KBM-7 (cell line): ENCODE measurements at places on chromosomes 11 and 22.
A peak's percentile ranks its signal among the peaks of the same experiment; 100 is the strongest.

- DNase-seq: peak; percentile 54
These were observed 9.8 kb downstream of the TRAF6 start for GRCh38 chr11:36500315-36500721.

DNA sequence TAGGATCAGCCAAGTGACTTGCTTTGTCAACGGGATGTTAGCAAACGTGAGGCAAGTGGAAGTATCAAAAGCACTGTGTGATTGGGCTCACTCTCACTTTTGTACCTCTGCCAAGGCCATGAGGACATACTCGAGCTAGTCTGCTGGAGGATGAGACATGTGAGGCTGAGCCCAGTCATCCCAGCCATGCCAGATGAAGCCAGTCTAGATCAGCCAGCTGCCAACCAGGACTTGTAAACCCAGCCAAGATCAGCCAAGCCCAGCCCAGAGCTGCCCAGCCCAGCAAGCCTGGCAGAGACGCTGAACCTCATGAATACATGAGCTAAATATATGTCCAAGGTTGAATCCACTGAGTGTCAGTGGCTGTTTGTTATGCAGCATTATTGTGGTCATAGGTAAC lies 369.7 kb downstream of the MN1 start:
- no peak for DNase-seq

DNA sequence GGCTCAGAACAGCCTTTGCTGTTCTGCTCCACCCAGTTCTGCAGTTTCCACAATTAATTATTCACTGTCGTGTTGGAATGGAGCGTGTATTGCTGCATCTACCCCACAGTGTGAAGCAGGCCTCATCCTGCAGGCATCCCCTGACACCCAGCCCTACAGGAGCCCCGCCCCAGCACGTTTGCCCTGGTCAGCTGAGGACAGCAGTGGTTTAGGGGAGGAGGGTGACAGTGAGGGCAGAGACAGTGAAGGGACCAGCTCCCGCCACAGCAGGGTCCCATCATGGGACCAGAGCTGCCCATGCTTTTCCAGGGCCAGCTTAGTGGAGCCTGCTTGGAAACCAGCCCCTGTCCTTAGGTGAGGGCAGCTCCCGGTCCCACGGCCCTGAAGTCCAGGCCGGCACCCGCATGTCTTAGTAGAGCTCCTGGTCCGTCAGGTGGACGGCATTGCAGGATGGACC lies 273.0 kb downstream of the TBC1D22A start:
- no peak for DNase-seq

- DNase-seq: no peak
These were observed 5.3 kb downstream of the NCAM1 start for GRCh38 chr11:112966561-112966960.

DNA sequence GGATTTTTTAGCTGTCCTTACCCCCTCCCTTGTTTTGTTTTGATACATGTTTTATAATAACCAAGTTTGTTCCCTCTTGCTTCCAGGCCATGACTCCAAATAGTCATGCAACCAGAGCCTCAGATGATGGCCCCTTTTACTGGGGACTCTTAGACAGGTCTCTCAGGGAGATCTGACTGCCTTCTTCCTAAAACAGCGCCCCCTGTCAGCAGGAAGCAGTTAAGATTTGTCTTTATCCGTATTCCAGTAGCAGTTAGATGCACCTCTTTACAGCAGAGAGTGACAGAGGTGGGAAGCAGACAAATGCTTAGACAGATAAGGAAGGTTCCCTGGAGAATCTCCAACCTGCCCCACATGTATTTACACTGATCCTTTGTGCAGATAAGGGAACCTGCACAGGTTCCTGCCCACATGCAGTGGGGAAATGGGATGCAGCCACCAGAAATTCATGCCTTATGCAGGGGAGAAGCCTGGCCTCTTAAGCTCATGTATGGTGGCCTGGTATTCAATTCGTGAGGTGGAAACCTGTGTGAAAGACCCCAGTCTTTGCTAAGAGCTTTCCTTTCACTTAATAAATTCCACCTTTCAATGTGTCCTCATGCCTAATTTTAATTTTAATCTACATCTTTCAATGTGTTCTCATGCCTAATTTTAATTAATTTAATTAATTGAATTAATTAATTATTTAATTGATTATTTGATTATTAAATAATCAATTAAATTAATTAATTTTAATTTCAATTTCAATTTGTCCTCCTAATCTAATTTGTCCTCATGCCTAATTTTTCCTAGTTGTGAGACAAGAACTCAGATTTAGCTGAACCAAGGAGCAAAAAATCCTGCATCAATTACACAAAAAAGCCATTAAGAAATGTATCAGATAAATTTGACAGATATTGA lies 11.5 kb upstream of the GLYAT start:
- no peak for DNase-seq

GRCh38 chr11:90391756-90392155 lies 168.9 kb upstream of the CHORDC1 start:
- no peak for DNase-seq

GRCh38 chr22:24594569-24595120 lies 1.8 kb upstream of the LRRC75B start:
- DNase-seq: no peak

GRCh38 chr11:112514011-112514740 lies 253.5 kb upstream of the PLET1 start:
- DNase-seq: no peak

GRCh38 chr11:133362916-133363315 lies 169.4 kb downstream of the OPCML start:
- DNase-seq: no peak

GRCh38 chr11:133887692-133888332 lies 42.5 kb upstream of the SPATA19 start:
- no peak for DNase-seq

GRCh38 chr22:35582861-35583670 lies 34.1 kb downstream of the MB start:
- DNase-seq: peak; percentile 79

GRCh38 chr11:10494636-10495463 lies 39.8 kb downstream of the AMPD3 start:
- DNase-seq: no peak

- DNase-seq: no peak
These were observed 71.2 kb downstream of the PIWIL4 start for GRCh38 chr11:94638301-94638901.

DNA sequence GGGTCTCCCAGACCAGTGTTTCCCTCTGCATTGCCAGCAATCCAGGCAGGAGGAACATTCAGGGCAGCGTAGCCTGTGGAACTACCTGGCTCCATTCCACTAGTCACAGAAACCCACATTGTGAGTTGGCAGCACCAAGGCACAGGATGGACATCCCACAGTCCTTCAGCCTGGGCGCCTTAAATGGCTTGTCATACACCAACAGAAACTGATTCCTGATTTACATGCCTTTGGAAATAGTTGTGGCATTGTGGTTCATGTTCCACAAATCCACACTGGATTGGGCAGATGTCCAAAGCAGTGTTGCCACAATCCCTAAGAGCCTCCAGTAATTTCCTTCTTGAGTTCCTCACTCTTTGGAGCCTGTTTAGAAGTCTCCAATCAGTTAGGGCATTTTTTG lies 225.6 kb downstream of the BLID start:
- DNase-seq: no peak

DNA sequence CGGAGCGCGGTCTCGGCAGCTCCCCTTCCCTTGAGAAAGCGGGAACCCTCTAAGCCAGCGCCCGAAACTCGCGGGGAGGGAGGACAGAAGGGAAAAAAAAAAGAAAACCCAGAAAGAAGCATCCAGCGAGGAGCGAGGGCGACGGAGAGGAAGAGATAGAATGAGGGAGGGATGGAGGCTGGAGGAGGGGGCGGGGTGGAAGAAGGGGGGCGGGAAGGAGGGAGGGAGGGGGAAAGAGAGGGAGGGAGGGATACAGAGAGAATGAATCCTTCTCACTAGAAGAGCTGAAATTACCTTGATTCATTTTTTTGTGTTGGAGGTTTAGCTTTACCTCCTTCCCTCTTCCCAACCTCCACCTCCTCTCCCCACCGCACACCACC lies 19.3 kb upstream of the BDNF start:
- no peak for DNase-seq

DNA sequence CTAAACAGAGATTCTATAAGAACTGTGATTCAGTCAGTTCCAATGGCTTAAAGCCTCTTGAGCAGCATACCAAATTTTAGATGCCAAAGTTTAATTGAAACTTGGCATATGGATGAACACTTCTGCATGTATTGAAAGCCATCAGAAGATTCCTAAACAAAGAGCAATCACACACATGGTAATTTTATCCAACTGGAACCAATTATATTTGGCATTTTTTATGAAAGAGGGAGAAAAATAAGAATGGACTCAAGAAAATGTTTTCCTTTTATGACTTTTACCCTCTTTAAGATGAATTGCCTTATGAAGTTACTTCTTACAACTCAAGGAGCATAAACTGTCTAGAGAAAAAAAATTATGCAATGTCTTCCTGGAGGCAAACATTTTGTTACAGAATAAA lies 7.4 kb downstream of the TRPC6 start:
- DNase-seq: no peak

GRCh38 chr11:14253421-14253820 lies 105.6 kb downstream of the RRAS2 start:
- no peak for DNase-seq

- DNase-seq: no peak
These were observed 7.4 kb downstream of the ZDHHC5 start for GRCh38 chr11:57675176-57675941.

- no peak for DNase-seq
These were observed 16.3 kb upstream of the ARFGAP3 start for GRCh38 chr22:42873356-42873755.

DNA sequence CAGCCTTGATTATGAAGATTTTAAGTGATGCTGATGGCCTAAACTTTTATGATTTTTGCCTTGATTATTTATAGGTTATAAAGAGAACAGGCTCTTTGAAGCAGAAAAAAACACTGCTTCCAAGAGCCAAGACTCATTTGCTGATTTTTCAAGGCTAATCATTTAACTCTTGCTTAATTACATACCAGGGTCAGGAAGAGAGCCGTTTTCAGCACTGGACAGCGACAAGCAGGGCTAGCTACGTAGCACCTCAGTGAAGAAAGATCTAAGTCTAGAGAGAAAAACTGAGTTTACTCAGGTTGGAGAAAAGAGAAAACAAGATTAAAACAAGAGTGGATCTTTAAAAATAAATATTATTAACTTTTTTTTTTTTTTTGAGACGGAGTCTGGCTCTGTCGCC lies 615.4 kb upstream of the B3GAT1 start:
- peak; percentile 26 for DNase-seq

DNA sequence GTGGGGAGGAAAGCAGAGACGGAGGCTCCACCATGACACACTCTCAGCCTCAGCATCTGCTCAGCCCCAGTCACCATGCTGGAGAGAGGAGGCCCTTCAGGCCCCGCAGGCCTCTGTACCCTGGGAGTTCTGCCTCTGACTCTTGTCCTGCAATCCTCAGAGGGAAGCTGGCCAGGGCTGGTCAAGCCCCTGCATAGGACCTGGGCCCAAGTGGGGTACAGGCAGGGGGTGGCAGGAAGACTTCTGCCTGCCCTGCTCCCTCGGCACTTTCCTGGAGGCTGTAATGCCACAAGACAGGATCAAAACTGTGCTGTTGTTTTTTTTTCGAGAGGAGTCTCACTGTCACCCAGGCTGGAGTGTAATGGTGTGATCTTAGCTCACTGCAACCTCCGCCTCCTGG lies 33.7 kb downstream of the LRRC74B start:
- no peak for DNase-seq

- no peak for DNase-seq
These were observed 42.7 kb downstream of the SIK2 start for GRCh38 chr11:111644922-111645321.

- DNase-seq: no peak
These were observed at the start of gene SCARF2 for GRCh38 chr22:20437613-20438426. SCARF2 (minus strand) TSS chr22:20437825; CDS start chr22:20437754, 71 bp downstream.

DNA sequence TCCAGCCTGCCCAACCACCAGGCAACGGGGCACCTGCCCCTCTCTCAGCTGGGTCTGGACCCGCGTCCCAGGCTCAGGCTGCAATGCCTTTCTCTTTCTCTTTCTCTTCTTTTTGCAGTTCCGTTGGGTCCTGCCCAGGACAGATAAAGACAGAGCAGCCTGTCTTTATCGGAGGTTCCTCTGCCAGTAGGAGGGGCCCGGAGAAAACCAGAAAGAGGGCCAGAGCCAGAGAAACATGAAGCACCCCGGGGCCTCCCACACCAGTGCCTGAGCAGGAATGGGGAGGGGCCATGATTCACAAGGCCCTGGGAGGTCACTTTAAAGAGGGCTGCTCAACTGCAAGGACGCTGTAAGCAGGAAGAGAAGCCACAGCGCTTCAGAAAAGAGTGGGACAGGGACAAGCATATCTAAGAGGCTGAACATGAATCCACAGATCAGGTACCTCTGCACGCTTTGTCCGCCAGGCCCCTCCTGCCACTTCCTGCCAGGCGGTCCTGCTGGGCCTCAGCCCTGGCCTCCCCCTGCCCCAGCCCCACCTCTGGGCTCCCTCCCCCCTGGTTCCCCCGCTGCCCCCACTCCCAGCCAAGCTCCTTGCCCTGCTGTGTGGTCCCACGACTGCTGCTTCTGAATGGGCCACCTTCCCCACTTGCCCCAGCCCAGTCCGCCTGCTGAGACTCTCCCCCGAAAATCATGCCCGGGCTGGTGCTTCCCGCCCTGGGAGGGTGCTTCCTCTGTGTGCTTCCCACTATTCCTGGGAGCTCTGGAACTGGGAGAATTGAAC lies at the start of gene APOBEC3C:
Gene APOBEC3C, plus strand, starts transcription at position 316 of the 781 bp plus-strand sequence. Its CDS starts 106 bp downstream, at position 422.
- DNase-seq: peak; percentile 93

DNA sequence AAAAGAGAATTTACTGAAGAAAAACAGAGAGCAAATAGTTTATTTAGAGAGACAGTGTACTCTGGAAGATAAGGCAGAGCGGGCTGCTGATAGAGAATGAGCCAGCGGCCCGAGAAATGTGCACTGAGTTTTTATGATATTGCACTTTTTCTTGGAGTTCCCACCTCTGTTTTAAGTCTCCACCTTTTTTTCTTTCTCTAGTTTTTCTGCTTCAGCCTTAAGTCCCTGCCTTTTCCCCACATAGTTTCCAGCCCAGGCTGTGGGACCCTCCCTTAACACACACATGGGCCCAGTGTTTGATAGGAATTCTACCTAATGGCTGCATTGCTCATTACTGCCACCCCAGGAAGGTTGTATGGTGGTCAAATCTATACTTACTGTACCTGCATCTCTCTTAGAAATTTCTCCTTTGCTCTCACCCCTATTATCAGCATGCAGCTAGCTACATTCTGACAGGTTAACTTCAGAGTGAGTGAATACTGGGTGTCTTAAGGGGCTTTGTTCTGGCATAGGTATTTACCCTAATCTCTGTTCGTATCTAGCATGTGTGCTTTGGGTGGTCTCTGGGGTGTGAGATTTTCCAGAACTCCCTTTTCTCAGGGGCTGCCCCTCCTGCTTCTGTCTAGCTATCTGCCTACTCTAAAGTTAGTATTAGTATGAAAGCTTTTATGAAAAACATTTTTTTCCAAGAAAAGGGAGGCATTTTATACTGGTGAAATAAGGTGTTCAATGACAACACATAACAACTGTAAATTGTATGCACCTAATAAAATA lies 127.3 kb upstream of the TOP3B start:
- no peak for DNase-seq
